ENCODE measurements at places on chromosomes 7 and 10.

DNA sequence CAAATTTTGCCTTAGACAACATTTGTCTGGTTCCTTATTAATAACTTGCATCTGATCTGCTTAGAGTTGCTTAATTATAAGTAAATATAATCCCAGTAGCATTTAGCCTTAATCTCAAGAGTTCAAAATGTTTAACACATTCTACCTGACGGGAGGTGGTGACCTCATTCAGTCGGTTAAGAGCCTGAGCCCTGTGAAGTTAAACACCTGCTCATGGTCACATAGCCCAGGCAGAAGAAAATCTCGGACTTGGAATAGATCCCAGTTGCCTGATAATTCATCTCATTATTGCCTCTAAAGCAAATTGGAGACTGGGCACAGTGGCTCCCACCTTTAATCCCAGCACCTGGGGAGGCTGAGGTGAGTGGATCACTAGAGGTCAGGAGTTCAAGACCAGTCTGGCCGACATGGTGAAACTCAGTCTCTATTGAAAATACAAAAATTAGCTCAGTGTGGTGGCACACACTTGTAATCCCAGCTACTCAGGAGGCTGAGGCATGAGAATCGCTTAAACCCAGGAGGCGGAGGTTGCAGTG lies 18.6 kb upstream of the ASCC1 start:
- DNase-seq, result no peak

DNA sequence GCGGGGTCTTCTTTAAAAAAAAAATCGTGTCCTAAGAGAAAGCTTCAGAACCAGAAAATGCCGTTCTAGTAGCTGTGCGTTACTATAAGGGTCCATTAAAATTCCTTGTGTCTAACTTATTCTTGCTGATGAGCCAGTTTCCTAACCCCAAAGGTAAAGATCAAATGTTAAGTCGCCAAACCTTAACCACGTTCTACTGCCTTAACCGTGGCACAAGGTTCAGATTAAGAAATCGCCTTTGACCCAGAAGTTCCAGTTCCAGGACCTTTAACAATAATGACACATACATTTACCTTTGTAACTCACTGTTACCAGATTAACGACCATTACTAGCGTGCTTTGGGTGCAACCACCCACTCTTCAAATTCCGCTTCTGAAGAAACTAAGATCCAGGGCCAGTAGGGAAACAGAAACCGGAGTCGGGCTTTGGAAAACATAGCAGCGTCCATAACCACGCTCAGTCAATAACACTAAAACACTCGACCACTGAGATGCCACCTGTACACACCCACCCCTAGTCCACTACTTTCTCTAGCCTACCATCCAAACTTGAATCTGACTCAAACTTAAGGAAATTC lies 620 bp downstream of the BET1 start:
- DNase-seq, result no peak

GRCh38 chr7:137847568-137848050 lies 835 bp upstream of the DGKI start:
- DNase-seq, result no peak

- no peak for DNase-seq
These were observed 1225.5 kb upstream of the CELF2 start for GRCh38 chr10:9792181-9792580.

GRCh38 chr7:18573410-18574234 lies 78.1 kb downstream of the HDAC9 start:
- no peak for DNase-seq

Data from activated CD4-positive, alpha-beta T cell treated with anti-CD3 and anti-CD28 coated beads, Interleukin-2, amount 50 U/mL, for 24 hours (primary cell).